ENCODE measurements at places on chromosomes 7 and 10. TPM values are rescaled to one million over a fixed set of nuclear protein-coding genes. Genes with fewer than 3 reads are reported as not detected.

Gene CALHM3
- total RNA-seq = not detected

Gene CDK14
- total RNA-seq = 1.9 TPM

Gene RHEB
- total RNA-seq = 63.3 TPM

GRCh38 chr10:122990278-122990677, 10.1 kb downstream of the PSTK start:
- no peak for DNase-seq

Gene SLC26A4
- total RNA-seq = 0.45 TPM

Gene PDE6C
- total RNA-seq = not detected
